ENCODE measurements at places on chromosomes 4 and X. TPM values are rescaled to one million over a fixed set of nuclear protein-coding genes. Genes with fewer than 3 reads are reported as not detected.

The AR gene
- 0.09 TPM for total RNA-seq

The GAB3 gene
- total RNA-seq: not detected

The ANXA10 gene
- total RNA-seq: not detected

The CPZ gene
- total RNA-seq: not detected

The GPR119 gene
- total RNA-seq: not detected

The LRP2BP gene
- 0.19 TPM for total RNA-seq

The GPR82 gene
- total RNA-seq: not detected

The TNIP3 gene
- not detected for total RNA-seq

The SATL1 gene
- not detected for total RNA-seq

The MAGEA6 gene
- total RNA-seq: not detected

The NDP gene
- total RNA-seq: not detected

The FAM9C gene
- total RNA-seq: not detected

The PLP1 gene
- total RNA-seq: not detected

The FAM114A1 gene
- 63.2 TPM for total RNA-seq

The PCDH10 gene
- under 0.01 TPM for total RNA-seq

The TMPRSS11E gene
- 10.4 TPM for total RNA-seq

The MID2 gene
- total RNA-seq: 10.8 TPM

The USP17L25 gene
- total RNA-seq: not detected

The DYNLT3 gene
- total RNA-seq: 34.5 TPM

The JAKMIP1 gene
- total RNA-seq: not detected

The GPC4 gene
- 3.3 TPM for total RNA-seq

The DMD gene
- 5.1 TPM for total RNA-seq

The FAM149A gene
- 2.4 TPM for total RNA-seq

The PRDM8 gene
- 0.70 TPM for total RNA-seq

The ANXA3 gene
- total RNA-seq: 125 TPM
